ENCODE measurements at places on chromosomes 1 and 21.

GRCh38 chr1:109659997-109660690, 4.2 kb downstream of the GSTM4 start:
- no peak for DNase-seq

- DNase-seq, result no peak
These were observed 5.9 kb upstream of the VPS45 start for GRCh38 chr1:150061632-150062101.

- DNase-seq, result no peak
These were observed 99.2 kb upstream of the B3GALT2 start for GRCh38 chr1:193285641-193286040.

GRCh38 chr1:65948609-65949229, 156.0 kb downstream of the PDE4B start:
- no peak for DNase-seq

DNA sequence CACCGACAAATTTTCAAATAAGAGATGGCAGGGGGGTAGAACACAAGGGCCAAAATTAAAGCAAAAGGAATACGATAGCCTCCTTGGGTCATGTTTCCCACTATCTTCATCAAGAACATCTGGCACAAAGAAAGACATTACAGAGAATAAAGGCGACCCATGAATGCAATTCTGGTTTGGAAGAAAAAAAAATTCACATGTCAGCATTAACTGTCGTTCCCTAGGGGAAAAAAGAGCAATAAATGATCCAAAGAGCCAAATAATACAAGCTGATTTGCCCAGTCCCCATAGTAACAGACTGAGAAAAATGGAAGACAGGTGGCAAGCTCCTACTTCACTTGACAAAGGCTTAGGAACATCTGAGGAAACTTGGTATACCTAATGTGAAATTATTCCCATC, 4.5 kb downstream of the STIL start:
- no peak for DNase-seq

- no peak for DNase-seq
These were observed 150.2 kb downstream of the GRIK3 start for GRCh38 chr1:36884029-36884701.

DNA sequence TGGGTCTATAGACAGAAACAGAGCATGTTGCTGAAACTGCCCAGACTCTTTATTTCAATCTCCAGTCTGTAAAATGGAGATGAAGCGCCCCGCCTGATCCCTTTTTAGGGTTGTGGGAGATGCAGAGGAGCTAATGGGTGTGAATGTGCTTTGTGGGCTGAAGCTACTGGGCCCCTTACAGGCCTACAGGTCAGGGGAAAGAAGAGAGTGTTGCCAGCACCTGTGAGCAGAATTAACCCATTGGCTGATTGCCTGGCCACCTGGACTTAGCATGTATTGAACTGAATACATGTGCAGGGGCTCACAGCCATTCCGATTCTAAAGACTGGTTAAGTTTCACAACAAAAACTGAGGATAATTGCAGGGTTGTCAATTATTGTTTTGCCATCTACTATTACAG, 13.9 kb upstream of the ATF3 start:
- DNase-seq, result no peak

DNA sequence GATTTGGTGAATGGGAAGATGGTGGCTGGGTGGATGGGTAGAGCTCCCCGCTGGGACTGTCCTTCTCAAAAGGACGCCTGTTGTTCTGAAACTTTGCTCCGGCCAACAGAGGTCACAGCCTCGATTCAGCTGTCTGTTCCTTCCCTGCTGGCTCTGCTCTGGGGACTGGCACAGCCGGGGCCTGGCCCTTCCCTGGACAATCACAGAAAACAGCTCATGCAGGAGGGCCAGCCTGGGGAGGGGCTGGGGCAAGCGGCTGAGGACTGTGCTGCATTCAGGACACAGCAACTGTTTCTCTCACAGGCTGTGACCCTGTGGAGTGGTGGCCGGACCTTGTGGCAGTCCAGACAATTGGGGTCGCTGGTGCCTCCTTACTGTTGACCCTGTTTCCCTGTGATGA, 110.7 kb upstream of the TMEM51 start:
- DNase-seq, result no peak

DNA sequence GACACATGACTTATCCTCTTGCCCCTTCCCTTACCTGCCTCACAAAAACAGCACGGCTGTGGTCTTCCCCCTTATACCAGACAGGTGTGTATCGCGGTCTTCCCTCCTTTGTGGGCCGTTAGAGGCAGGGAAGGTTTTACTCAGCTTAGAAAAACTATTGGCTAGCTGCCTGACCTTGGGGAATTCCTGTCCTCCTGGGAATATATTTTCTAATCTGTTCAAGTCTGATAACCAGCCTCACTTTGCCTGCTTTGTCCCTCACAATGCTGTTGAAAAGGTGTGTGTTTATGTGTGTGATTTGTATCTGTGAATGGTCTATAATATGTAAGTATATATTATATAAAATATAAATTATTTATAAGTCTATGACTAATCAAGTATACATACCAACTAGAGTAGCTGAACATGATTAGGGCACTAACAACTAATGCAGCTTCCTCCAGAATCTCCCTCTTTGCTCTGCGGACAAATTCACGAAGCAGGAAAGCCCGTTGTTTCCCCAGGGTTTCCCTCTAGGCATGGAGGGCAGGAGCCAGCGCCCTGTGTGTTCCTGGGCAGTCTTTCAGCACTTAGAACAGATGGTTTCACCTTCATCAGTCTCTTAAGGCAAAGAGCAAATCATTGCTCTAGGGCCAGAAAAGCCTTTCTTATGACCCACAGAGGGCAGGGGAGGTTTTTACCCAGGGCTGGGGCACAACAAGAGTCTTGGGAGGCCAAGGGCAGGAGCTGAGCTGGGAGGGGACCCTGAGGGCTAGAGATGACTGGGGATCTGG, 25.6 kb downstream of the SLC26A9 start:
- no peak for DNase-seq

DNA sequence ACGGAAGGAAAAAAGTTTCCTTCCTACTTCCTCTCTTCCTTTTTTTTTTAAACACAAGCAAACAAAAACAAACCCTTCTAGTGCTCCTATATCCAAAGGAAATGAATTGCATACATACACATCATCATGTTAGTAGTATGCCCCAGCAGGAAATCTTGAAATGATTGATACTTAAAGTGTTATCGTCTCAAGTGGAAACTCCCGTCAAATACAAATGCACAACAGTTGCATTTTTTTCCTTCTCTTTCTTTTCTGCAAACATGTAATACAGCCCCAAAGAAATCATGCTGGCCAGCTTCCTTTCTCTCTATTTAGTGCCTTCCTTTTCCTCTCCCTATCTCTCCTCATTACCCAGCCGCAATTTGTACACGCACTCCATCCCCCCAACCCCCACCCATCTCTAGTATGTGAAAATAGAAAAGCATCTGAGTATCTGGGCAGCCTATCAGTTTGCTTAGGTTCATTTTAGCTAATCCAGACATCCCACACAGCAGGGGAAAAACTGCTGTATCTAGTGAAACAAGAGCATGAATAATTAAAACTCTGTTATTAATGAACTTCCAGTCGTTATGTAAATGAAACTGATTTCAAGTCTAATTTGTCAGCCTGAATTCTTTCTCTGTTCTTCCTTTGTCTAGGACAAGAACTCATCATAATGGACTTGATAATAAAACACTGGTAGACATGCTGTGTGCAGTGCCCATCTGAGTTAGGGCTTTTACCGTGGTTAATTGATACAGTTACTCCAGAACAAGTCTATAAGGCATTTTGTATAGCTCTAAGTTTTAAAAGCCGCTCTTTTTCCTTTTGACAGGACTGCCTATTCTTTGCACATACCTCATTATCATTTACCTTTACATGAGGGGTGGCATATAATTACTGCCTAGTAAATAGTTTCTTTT, 336.5 kb upstream of the ADGRL2 start:
- DNase-seq, result no peak

DNA sequence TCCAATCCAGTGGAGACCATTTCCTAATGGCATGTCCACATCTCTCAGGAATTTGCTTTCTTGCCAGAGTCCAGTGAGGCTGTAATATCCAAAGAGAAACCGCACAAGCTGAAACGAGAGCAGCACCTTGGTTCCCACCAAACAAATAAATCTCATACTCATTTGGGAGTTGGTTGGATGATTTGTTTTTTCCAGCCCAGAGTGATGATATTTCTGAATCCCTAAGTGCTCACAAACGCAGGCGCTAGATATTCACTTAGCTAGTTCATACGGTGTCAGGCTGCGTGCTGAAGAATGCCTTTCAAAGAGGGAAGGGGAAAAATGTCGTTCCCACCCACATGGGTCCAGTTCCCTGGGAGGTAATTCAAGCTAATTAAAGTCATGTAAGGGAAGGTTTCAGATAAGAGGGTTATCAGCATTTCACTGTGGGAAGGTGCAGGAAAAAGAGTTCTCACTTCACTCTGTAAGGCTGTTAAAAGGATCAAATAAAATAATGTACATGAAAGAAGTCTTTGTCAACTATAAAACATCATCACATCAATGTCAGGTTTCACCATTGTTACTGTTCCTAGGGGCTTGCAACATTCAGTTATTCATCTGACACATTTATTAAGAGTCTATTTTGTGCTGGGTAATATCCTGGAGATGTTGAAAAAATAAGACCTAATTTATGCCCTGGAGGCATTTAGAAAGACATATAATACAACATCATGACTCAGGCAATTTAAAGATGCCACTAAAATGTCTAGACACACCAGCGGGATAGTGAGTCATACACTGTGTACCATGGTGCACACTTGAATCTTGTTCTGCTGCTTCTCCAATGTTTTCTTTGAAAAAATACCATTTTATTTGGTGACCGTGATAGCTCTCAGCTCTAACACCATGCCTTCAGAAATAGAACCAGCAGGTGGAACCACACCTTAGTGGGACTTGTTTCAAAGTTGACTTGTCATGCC, 19.3 kb downstream of the DPT start:
- DNase-seq, result no peak

DNA sequence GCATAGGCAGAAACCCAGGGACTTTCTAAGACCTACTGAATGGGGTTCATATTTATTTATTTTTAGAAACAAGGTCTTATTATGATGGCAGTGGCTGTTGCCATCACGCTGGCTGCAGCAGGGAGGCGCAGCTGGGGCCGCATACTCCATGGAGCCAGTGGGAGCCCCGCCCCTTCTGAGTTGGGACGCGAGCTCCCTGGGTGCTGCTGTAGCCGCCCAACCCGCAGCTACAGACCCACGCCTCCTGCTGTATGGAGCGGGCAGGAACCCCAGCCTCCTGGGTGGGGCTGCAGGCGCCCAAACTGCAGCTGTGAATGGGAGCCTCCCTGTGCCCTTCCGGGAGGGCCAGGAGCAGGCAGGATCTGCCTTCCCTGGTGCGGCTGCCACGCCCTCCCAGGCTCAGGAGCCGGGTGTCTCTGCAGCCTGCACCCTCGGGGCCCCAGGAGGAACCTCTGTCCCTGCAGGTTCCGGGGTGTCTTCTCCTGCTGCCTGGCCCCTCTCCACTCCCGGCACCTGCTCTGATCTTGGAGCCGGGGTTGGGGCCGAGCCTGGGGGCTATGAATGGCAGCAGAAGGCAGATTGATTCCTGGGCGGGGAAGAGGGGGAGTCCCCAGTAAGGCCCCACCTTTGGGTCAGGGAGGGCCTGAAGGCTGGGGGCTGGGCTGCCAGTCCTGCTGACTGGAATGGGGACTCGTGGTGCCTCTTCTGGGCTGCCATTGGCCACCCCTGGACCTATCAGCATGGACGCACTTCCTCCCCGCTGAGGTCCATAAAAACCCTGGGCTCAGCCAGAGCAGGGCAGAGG, 66.5 kb upstream of the LRRN2 start:
- DNase-seq, result no peak

DNA sequence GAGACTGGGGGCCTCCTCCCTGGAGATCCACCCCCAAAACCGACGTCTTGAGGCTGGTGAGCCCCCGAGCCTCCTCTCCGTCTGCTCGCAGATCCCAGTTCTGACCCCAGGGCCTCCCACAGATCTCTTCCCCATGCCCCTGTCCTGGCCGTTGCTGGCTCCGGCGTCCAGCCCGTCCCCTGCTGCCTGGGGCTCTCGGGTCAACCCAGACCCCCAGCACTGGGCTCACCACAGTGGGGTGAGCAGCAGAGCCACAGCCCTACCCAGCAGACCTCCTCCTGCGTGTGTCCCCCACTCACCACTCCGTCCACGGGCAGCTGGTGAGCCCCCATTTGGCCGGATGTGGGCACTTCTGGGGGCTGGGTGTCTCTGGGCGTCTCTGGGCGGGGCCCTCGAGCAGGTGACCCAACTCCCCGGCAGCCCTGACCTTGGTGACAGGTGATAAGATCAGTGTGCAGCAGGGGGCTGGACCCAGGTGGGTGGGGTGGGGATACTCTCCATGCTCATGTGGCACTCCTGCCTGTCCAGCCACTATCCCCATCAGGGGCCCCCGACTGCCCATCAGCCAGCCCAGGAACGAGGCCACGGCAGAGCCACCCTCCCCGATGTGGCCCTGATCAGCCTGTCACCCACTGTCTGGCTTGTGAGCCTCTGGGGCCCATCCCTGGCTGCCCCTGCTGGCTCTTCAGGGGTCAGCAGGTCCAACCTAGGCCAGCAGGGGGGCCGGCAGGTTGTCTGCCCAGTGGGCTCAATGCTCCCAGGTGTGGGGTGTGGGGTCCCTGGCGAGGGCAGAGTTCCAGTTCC, 709 bp downstream of the TNFRSF14 start:
- no peak for DNase-seq

- DNase-seq, result no peak
These were observed 60.4 kb downstream of the KCNN3 start for GRCh38 chr1:154809436-154810413.

- no peak for DNase-seq
These were observed 25.4 kb upstream of the TENT5B start for GRCh38 chr1:27038020-27038419.

GRCh38 chr21:44296103-44296519, 3.7 kb upstream of the PFKL start:
- DNase-seq, result no peak

- no peak for DNase-seq
These were observed 20.5 kb downstream of the IQGAP3 start for GRCh38 chr1:156551869-156552268.

DNA sequence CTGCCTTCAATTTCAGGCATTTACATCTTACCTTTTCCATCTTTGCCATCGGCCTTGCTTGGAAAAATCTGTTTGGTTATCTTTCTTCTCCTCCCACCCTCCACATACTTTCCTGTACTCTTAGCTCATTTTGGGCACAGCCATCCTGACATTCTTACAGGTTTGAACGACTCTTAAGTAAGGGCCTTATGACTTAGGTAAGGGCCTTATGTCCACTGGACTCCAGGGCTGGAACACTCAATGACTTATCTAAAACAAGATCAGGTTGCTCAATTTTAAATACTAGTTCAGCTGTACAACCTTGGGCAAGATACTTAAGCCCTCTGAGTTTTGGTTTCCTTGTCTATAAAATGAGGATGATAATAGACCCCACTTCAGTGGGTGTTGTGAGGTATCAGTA, 40.9 kb downstream of the C1orf21 start:
- no peak for DNase-seq

GRCh38 chr1:184990204-184990603, 15.9 kb upstream of the NIBAN1 start:
- DNase-seq, result no peak

Data from stimulated activated CD4-positive, alpha-beta T cell treated with anti-CD3 and anti-CD28 coated beads, Interleukin-2, amount 100 ng/mL, for 4 hours (primary cell).